Ovary (tissue), 10 donors: ENCODE measurements at places on chromosomes 1 and 21.

- H3K4me1 ChIP-seq: no peaks in the 10 kb centered on the region
- DNase-seq: no peak
- H3K36me3 ChIP-seq: no peaks in the 10 kb centered on the region
- no peaks in the 10 kb centered on the region for H3K27me3 ChIP-seq
- no peak overlapping the region for H3K27ac ChIP-seq
- no peak overlapping the region for H3K4me3 ChIP-seq
These were observed 27.6 kb downstream of the CTNNBIP1 start for GRCh38 chr1:9882296-9882944.

GRCh38 chr21:15036189-15036588 is 28.6 kb downstream of the NRIP1 start:
- peaks cover 2% of the 10 kb centered on the region for H3K4me1 ChIP-seq
- no peak overlapping the region for H3K27ac ChIP-seq
- no peak for DNase-seq
- H3K36me3 ChIP-seq: no peaks in the 10 kb centered on the region
- H3K4me3 ChIP-seq: no peak overlapping the region
- no peaks in the 10 kb centered on the region for H3K27me3 ChIP-seq

- DNase-seq: no peak
- H3K27ac ChIP-seq: no peak overlapping the region
- H3K27me3 ChIP-seq: no peaks in the 10 kb centered on the region
- H3K36me3 ChIP-seq: no peaks in the 10 kb centered on the region
These were observed 13.4 kb downstream of the TSNAX start for GRCh38 chr1:231541842-231542241.

GRCh38 chr1:240005997-240006650 is 85.6 kb upstream of the FMN2 start:
- no peak overlapping the region for H3K4me3 ChIP-seq
- no peaks in the 10 kb centered on the region for H3K4me1 ChIP-seq
- no peak for DNase-seq
- H3K27ac ChIP-seq: no peak overlapping the region
